ENCODE measurements at places on chromosomes 2 and 18.

GRCh38 chr2:205076405-205076804 lies 531.1 kb downstream of the PARD3B start:
- DNase-seq, result peak; percentile 27

GRCh38 chr2:102736110-102736409 lies 25.8 kb upstream of the TMEM182 start:
- DNase-seq, result no peak

GRCh38 chr18:1006304-1006703 lies 101.6 kb downstream of the ADCYAP1 start:
- no peak for DNase-seq

GRCh38 chr2:129008881-129009554 lies 690.4 kb upstream of the HS6ST1 start:
- no peak for DNase-seq

- DNase-seq, result no peak
Observed at GRCh38 chr2:72539071-72539552, 286.7 kb downstream of the EXOC6B start.

Data from CD4-positive, alpha-beta T cell treated with Interleukin-17A for 4 hours (primary cell).